ENCODE measurements at places on chromosomes 12 and 14. TPM values are rescaled to one million over a fixed set of nuclear protein-coding genes. Genes with fewer than 3 reads are reported as not detected.

NUAK1 gene
- 18.7 TPM for total RNA-seq

CD163L1 gene
- 7.3 TPM for total RNA-seq

COX14 gene
- 30.5 TPM for total RNA-seq

PKP2 gene
- 9.7 TPM for total RNA-seq

GRCh38 chr14:57771801-57772200, 94.1 kb downstream of the SLC35F4 start:
- no peak for DNase-seq

GRCh38 chr12:109711596-109712461, 1.8 kb upstream of the FAM222A start:
- DNase-seq, result no peak

DNA sequence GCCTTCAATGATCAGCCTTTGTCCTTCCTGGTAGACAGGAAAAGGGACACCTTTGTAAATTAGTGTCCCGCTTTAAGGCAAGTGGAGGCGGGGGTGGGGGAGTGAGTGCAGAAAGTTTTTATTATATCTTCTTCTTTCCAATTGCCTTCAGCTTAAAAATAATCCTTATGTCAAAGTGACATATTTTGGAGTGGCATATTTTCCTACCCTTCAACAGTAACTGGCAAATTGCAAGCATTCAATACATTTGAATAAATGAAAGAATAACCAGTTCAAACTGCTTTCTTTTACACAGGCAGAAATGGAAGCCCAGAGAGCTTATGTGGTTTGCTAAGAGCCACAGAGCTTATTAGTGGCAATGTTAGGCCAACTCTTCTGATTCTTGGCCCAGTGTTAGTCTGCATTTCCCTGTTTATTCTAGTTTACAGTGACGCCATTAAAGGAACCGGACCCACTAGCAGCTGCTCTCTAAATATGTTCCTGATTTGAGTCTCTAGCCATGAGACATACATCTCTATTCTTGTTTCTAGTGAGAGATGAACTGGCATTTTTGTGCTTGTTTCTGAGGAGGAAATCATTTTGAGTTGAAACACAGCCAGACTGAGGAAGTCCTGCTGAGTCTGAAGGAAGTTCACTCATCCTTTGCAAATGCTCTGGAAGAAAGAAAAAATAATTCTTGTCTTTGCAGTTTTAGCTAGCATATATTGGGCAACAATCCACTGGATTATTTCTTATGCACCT, 468.7 kb downstream of the NOVA1 start:
- DNase-seq, result no peak

DNA sequence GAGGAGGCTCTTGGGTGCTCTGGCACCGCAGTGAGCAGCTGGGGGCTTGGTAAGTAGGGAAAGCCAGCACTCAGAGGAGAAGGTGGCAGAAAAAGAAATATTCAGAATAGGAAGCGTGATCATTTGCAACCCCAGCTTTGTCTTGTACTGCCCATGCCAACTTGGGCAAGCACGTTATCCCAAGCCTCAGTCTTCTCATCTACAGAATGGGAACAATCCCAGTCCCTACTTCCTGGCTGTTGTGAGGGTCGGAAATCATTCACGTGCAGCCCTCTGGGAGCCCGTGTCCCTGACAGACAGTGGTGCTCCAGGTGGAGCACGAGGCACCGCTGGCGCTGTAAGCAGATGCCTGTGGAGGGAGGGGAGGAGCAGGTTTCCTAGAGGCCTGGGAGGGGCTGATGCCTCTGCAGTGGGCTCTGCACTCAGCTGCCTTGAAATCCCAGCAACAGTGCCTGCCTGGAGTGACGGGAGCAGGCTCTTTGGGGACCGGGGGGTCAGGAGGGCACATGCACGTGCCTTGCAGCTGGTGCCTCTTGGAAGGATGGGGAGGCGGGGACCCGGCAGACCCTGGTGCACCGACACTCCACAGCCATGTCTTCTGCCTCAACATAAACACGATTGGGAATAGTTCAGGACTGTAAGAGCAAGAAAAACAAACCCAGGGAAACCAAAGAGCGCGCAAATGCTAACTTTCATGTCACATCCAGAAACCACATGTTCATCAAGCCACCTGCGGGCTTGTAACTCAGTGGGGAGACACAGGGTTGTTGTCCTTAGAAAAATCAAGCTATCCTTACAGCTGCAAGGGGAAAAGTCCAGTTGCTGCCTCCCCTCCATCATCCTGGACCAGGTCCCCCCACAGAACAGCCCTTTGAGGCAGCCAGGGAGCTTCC, 86.5 kb upstream of the DIO3 start:
- DNase-seq, result no peak

Measured in urinary bladder (tissue), 4 donors.